Testis (tissue), 5 donors: ENCODE measurements at places on chromosomes 5 and 9. TPM values are rescaled to one million over a fixed set of nuclear protein-coding genes. Genes with fewer than 3 reads are reported as not detected.

Gene CTNNAL1
- total RNA-seq = 92.7 TPM

Gene MCIDAS
- 0.39 TPM for total RNA-seq

Gene TEX48
- total RNA-seq = 11.5 TPM

Gene HEMGN
- 11.8 TPM for total RNA-seq

Gene PDE6A
- 4.6 TPM for total RNA-seq

Gene TEX10
- 47.4 TPM for total RNA-seq

Gene LCN15
- total RNA-seq = 0.68 TPM

Gene DNM1
- total RNA-seq = 8.0 TPM

Gene TMEM141
- 127 TPM for total RNA-seq

Gene ADAMTS19
- 2.6 TPM for total RNA-seq

Gene SLC25A2
- 4.0 TPM for total RNA-seq

Gene PLPP7
- 23.9 TPM for total RNA-seq

Gene CD72
- total RNA-seq = 0.99 TPM

Gene UBQLN1
- total RNA-seq = 147 TPM

Gene FBP1
- total RNA-seq = 4.1 TPM

Gene LCN9
- total RNA-seq = 0.68 TPM

Gene ABO
- 25.6 TPM for total RNA-seq

Gene SMIM32
- total RNA-seq = 0.50 TPM

Gene BSPRY
- 8.8 TPM for total RNA-seq

Gene ANKRD55
- total RNA-seq = 6.2 TPM

Gene ACTBL2
- total RNA-seq = 0.16 TPM

Gene TNFSF8
- total RNA-seq = 1.1 TPM

Gene VCP
- total RNA-seq = 186 TPM

Gene FANCG
- total RNA-seq = 57.2 TPM

Gene TNFSF15
- total RNA-seq = not detected

Gene FAF2
- 53.9 TPM for total RNA-seq

Gene ADAMTS13
- 21.2 TPM for total RNA-seq

Gene KCNV2
- 8.4 TPM for total RNA-seq

Gene CDKN2B
- total RNA-seq = 28.7 TPM
